Hematopoietic multipotent progenitor cell (in vitro differentiated cells): ENCODE measurements at places on chromosomes 11 and 22. TPM values are rescaled to one million over a fixed set of nuclear protein-coding genes. Genes with fewer than 3 reads are reported as not detected.

The ASCL2 gene
- total RNA-seq: 6.7 TPM

The SCUBE2 gene
- 0.27 TPM for total RNA-seq

The PDGFB gene
- total RNA-seq: 0.27 TPM

The CARD18 gene
- not detected for total RNA-seq

The CRKL gene
- 36.9 TPM for total RNA-seq

The CPT1B gene
- 13.2 TPM for total RNA-seq

The CD3E gene
- 0.54 TPM for total RNA-seq

The DDTL gene
- total RNA-seq: 4.0 TPM

The HBG1 gene
- not detected for total RNA-seq

The OR2D2 gene
- 2.4 TPM for total RNA-seq

The KIF18A gene
- 2.7 TPM for total RNA-seq

The HTR3A gene
- total RNA-seq: under 0.01 TPM

The PGA5 gene
- not detected for total RNA-seq

The KCNQ1OT1 gene
- 2.7 TPM for total RNA-seq

The RFPL3 gene
- total RNA-seq: not detected

The EXPH5 gene
- 1.6 TPM for total RNA-seq

The ROM1 gene
- 2.7 TPM for total RNA-seq

The FADS2 gene
- total RNA-seq: 110 TPM

The FOLR1 gene
- not detected for total RNA-seq
